ENCODE measurements at places on chromosomes 12 and 14.

- peak; percentile 35 for DNase-seq
Observed at GRCh38 chr12:129753586-129753985, 150.2 kb downstream of the TMEM132D start.

DNA sequence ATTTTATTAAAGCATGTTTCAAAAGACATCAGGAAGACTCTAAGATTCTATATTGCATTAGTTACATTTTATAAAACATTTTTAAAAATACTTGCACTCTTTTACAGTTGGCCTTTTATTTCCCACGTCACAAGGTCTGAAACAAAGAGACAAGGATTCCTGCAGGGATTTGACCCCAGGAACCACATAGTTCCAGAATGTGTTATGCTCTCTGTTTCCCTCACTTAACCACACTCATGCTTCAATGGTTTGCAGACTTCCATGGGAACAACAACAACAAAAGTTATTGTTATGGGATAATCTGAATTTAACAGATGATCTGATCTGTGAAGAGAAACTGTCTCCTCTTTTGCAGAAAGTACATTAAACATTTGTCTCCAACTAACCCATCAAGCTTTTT lies 104.3 kb upstream of the PPFIA2 start:
- no peak for DNase-seq

- DNase-seq, result peak; percentile 96
Observed at GRCh38 chr14:61934385-61934784, 172.2 kb downstream of the SNAPC1 start.

DNA sequence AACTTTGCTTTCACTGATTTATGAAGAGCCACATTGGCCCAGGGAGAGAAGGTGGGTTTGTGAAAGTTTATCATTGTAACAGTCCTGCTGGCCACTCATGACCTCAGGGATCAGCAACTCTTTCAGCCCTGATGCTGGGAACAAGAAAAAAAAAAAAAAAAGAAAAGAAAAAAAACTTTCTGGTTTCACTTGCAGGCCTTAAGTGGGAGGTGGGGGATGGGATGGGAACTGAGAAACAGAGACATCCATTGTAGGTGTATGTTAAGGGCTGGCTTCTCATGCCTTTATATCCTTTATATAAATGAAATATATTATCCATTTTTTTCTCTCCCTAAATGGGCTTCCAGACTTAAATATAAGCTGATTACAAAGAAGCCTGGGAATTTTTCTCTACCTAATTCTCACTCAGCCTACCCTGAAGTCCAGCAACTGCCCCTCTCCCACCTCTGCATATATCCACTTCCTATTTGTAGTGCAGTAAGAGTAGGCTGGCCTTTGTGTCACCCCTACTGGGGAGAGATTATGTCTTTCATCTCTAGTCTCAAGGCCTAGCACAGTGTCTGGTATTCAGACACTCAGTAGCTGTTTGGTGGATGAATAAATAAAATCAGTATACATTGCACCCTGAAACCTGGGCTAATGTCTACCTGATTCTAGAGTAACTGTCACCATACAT lies 187.1 kb downstream of the KICS2 start:
- no peak for DNase-seq

DNA sequence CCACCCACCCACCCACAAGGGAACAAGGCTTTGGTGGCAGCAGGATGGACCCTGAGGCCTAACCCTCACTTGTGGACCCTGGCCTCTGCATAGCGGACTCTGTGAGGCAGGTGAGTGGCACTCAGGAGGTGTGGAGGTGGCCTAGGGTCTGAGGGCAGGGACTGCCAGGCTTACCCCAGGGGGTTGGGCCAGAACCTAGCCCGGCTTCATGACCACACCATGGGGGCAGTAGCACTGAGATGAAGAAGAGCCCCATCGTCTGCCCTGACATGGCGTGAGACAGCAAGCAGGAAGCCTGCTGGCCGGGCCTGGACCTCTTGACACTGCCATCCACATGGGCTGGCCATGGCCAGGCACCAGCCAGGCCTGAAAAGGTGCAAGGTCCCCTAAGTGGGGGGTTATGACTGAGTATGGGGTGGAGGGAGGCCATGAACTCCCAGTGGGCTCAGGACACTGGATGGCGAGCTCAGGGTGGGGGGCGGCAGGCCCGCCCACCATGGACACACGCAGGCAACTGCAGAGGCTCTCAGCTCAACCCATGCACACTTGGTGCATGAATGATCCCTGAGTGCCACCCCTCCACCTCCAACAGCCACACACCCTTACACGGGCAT lies 29.3 kb downstream of the JAG2 start:
- no peak for DNase-seq

- DNase-seq, result no peak
Observed at GRCh38 chr12:65696227-65696626, 128.1 kb upstream of the HMGA2 start.

DNA sequence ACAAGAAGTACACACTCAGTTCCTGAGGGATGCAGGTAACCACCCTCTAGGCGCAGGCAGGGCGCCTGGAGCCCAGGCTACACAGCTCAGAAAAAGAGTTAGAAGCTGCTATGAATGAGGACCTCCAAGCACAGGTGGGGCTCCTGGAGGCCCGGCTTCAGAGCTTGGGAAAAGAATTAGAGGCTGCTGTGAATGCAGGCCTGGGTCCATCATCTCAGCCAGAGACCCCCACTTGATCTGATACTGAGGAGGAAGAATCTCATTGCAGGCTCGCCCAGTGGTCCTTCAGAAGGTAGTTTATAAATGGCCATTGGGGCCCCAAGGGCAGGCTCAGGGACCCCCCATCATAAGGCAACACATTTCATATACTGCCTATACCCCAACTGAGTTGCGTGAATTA lies 556.4 kb downstream of the SLC6A15 start:
- DNase-seq, result no peak

GRCh38 chr12:91732086-91732485 lies 413.6 kb downstream of the BTG1 start:
- DNase-seq, result peak; percentile 55

DNA sequence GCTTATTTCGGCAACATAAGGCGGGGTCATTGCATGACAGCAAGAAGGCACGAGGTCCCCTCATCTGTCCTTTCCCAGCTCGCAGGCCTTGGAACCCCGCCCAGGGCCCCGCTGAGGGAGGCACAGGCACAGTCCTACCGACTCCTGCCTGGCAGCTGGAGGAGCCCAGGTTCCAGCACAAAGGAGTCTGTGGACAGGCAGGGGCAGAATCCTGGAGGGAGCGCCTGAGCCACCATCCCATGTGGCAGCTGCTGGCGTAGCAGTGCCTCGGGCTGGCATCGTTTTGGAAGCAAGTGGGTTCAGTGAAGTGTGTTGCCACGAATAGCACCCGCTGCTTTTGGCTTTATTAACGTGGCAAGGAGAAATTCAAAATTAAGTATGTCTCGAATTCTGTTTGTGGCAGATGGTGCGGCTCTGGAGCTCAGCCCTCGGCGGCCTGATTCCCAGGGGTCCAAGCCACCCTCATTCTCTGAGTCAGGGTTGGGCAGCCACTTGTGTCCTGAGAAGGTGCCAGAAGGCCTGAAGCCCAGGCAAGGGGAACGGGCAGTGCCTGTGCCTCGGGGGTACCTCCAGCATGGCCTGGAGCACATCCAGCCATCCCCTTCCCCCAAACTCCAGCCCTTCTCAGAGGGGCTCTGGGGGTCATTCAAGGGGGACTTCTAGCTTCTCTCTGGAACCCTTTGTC lies 35.9 kb downstream of the SLC8B1 start:
- DNase-seq, result peak; percentile 47

DNA sequence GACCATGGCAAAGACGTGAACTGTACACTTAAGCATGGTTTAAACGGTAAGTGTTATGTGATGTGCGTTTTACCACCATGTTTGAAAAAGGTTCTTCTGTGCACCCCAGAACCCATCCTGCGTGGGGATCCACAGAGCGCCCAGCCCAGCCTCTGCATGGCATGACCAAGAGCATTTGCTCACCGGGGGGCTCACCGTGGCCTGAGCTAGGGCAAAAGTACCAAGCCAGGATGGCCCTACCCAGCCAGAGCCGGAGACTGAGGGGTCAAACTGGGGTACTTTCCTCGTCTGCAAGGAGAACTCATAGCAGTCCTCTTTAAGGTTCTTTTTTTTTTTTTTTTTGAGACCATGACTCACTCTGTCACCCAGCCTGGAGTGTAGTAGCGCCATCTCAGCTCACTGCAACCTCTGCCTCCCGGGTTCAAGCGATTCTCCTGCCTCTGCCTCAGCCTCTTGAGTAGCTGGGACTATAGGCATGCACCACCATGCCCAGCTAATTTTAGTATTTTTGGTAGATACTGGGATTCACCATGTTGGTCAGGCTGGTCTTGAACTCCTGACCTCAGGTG lies 16.4 kb upstream of the ANKRD9 start:
- DNase-seq, result no peak

DNA sequence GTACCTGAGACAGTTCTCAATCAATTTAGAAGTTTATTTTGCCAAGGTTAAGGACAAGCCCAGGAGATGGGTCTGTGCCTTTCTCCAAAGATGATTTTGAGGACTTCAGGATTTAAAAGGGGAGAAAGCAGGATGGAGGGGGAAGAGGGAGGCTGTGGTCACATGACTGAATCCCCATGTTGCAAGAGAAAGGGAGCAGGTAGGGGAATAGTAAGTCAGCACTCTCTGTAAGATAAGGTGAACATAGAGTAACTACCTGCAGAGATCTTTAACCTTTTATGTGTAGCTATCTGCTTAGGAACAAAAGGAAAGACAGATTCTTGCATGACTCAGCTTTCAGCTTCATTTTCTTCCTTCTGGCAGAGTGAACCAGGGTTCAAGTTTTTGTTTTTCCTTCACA lies 25.9 kb downstream of the DGLUCY start:
- no peak for DNase-seq

GRCh38 chr12:49662998-49663843 lies 39.9 kb downstream of the PRPF40B start:
- peak; percentile 84 for DNase-seq

- no peak for DNase-seq
Observed at GRCh38 chr12:96054244-96054610, 18.8 kb upstream of the LTA4H start.

- DNase-seq, result peak; percentile 74
Observed at GRCh38 chr14:95561001-95561412, 26.2 kb downstream of the GLRX5 start.

DNA sequence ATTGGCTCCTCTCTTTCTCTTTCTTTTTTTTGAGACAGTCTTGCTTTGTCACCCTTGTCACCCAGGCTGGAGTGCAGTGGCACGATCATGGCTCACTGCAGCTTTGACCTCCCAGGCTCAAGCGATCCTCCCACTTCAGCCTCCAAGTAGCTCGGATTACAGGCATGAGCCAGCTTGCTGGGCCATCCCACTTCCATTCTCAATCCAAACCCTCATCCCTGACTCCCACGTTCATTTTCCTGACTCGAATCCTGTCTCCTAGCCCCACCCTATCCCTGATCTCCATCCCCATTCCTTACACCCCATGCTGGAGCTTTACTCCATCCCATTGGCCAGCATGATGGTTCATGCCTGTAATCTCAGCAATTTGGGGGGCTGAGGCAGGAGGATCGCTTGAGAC lies 7.8 kb downstream of the SPRYD4 start:
- DNase-seq, result no peak

DNA sequence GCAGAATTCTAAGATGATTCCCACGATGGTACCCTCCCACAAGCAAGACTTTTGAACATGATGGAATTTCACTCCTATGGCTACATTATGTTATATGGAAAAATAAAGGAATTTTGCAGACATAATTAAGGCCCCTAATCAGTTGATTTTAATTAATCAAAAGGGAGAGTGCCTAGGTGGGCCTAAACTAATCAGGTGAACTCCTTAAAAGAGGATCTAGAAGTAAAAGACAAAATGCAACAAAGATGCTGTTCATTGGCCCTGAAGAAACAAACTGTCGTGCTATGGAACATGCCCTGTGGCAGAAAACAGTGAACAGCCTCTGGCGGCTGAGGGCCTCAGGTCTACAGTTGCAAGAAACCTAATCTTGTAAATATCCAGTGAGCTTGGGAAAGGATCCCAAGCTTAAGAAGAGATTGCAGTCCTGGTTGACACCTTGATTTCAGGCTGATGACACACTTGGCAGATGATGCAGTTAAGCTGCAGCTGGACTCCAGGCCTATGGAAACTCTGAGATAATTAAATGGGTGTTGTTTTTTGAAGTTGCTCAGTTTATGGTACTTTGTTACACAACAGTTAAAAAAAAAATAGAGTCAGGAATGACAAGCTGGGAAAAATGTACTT lies 13.8 kb downstream of the TMCC3 start:
- DNase-seq, result no peak

- DNase-seq, result no peak
Observed at GRCh38 chr12:126191949-126192348, 1126.7 kb downstream of the AACS start.

GRCh38 chr12:116818341-116818856 lies 62.8 kb downstream of the HRK start:
- peak; percentile 16 for DNase-seq

GRCh38 chr12:82971584-82971983 lies 284.9 kb downstream of the TMTC2 start:
- DNase-seq, result no peak

GRCh38 chr14:37597914-37598746 lies 2.7 kb downstream of the TTC6 start:
- no peak for DNase-seq

DNA sequence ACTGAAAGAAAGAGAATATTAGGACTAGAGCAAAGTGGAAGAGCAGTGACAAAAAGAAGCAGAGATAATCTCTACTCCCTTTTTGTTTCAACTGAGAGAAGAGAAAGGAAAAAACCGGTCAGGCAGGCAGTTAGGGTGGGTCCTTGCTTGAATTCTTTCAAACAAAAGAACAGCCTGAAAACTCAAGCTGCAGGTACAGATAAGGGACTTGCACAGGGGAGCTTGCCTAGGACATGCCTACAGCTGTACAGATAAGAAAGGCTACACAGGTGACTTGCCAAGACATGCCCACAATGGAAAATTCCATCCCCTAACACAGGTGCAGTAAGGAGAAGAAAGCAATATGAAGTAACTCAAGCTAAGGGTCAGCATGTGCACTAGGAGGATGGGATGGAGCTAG lies 532.2 kb upstream of the MIS18BP1 start:
- no peak for DNase-seq

DNA sequence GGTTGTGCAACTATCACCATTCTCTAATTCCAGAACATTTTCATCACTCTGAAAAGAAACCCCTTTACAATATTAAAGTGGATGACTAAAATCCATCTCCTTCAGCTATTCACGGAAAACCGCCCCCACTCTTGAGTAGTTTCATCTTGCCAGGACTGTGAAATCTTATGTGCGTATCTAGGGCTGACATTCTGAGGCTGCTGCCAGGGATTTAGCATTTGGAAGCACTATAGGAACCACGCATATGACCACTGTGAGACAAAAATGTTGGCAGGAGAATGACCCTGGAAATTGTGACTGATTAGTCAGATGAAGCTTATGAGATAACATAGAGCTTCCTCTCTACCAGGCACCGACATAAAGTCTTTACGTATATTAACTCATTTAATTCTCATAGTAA lies 305.2 kb upstream of the PDE3A start:
- peak; percentile 8 for DNase-seq

GRCh38 chr14:98954349-98955000 lies 317.5 kb downstream of the BCL11B start:
- no peak for DNase-seq

- DNase-seq, result no peak
Observed at GRCh38 chr12:53829130-53829819, 77.5 kb upstream of the CISTR start.

All from AG10803 (cell line).